ENCODE measurements at places on chromosomes 4 and X.
A peak's percentile ranks its signal among the peaks of the same experiment; 100 is the strongest.

DNA sequence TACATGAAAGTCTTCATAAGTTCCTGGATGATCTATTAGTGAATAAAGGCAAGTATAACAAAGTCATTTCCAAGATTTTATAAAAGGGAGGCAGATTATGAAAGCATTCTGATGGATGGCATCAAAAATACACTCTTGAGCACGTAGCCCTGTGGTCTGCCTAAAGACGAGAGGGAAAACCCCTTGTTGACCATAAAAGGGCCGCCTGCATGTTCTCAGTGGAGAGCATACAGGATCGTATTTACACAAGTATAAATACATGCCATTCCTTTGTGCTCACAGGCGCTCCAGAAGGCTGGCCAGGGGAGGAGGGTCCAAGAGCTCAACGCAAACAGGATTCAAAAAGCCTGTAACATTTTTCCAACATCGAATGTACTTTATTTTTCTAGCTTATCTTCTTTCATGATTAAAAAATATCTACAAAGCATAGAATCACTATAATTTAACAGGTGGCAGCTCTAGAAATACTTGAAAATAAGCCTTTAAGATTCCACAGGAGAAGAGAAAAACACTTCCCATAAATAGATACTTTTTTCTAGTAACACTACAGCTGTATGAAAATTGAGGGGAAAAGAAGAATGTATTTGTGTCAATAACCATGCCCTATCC, 29.6 kb downstream of the PDGFC start:
- DNase-seq: no peak

DNA sequence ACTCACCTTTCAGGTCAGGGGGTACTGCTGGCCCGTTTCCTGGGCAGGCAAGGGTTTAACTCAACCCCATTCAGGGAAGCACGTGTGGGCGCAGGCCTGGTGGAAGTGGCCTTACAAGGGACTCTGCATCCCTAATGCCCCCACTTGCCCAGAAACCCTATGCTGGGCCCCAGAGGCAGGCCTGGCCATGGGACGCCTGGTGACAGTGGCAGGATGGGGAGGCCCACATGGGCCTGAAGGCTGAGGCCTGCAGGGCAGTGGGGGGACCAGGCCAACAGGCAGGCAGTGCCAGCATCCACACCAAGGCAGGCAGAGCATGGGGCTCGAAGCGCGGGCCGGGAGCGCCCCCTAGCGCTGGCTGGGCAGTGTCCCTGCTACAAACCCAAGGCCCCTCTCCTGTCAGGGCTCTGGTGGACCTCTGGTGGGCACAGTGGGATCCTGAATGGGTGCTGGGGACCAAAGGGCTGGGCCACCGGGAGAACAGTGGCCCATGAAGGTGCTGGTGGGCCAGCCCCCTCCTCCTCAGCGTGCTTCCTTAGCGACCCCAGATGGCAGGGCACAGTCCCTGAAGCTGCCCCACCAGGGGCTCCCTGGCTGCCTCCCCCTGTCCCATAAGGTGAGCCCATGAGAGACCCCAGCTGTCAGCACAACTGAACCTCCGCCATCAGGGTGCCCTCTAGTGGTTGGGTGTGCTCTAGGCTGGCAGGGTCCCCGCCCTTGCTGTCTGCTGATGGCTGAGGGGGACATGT, 16.8 kb downstream of the FGFR3 start:
- DNase-seq: peak; percentile 92

- DNase-seq: no peak
Observed at GRCh38 chr4:36054694-36055422, 189.5 kb downstream of the ARAP2 start.

DNA sequence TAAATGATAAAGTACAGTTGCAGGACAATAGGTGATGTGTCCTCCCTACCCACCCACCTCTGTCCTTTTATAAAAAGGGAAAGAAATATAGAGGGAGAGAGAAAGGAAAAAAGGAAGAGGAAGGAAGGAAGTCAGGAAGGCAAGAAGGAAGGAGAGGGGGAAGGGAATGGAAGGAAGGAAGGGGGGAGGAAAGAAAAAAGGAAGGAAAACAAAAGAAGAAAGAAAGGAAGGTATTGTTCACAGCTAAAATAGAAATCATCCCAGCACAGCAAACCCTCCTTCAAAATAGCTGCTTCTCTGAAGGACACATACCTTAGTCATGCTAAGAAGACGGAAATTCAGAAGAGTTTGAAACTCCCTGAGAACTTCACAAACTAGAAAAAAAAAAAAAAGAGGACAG, 8.4 kb downstream of the NKX6-1 start:
- DNase-seq: no peak

DNA sequence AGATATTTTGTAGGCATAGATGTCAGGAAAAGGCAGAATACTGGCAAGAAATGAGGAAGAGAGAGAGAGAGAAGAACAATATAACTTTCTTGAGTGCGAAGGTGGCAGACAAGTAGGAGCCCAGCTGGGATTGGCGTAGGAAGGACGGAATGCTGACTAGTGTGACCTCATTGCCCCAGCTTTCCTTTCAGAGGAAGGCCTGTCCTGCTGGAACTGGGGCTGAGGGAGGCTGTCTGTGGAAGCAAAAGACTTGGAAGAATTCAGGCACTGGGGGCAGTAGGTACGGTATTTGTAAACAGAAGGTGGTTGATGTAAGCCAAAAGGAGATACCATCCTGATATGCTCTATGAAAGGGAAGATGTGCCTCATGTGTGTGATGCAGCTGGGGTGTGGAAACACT, 818.4 kb downstream of the ADGRL3 start:
- DNase-seq: no peak

GRCh38 chr4:83093060-83093640, 21.4 kb downstream of the PLAC8 start:
- no peak for DNase-seq

GRCh38 chr4:186105647-186106321, 1.3 kb downstream of the FAM149A start:
- DNase-seq: no peak

GRCh38 chr4:165461159-165461821, 82.5 kb downstream of the CPE start:
- DNase-seq: no peak

DNA sequence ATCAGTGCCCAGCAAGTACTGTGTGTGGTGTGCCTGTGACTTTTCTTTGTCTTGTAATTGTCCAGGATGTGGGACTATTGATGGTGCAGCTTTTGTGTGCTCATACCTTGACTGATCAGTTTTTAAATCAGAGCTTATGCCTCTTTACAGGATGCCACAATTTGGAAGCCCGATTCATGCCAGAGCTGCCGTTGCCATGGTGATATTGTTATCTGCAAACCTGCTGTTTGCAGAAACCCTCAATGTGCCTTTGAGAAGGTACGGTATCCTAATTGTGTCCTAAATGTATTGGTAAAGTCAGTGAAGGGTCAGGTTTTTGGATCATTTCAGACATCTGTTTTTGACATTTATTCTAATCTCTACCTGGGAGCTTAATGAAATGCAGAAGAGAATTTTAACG, 180.2 kb downstream of the FRAS1 start:
- DNase-seq: no peak

- DNase-seq: no peak
Observed at GRCh38 chr4:52945326-52945898, 83.3 kb downstream of the RASL11B start.

GRCh38 chrX:49243166-49243565, 7.9 kb downstream of the CCDC22 start:
- no peak for DNase-seq

GRCh38 chr4:83172371-83172770, 57.8 kb upstream of the PLAC8 start:
- no peak for DNase-seq

All from Karpas-422 (cell line).